ENCODE measurements at places on chromosomes 11 and 22.
A peak's percentile ranks its signal among the peaks of the same experiment; 100 is the strongest.

DNA sequence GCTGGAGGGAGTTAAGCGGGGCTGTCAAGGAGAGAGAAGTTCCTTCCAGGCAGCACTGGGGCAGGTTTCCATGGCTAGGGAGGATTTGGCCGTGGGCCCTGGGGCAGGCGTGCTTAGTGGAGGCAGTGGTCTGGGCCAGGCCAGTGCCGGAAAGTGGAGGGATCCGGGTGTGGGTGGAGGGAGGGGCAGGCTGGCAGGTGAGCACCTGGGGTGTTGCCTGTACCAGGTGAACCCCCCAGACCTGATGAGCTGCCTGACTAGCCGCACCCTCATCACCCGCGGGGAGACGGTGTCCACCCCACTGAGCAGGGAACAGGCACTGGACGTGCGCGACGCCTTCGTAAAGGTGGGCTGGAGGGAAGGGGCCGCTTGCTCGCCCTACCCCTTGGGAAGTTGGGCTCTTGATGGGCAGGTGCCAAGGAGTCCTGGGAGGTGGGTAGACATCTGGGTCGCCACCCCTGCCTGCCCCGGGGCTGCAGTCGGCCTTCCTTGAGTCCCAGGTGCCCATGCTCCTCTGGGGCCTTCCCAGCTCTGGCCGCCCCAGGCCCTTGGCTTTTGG, 32.0 kb downstream of the MYO7A start:
- no peak for DNase-seq

- no peak for DNase-seq
Observed at GRCh38 chr11:12269446-12270214, 107.7 kb upstream of the PARVA start.

DNA sequence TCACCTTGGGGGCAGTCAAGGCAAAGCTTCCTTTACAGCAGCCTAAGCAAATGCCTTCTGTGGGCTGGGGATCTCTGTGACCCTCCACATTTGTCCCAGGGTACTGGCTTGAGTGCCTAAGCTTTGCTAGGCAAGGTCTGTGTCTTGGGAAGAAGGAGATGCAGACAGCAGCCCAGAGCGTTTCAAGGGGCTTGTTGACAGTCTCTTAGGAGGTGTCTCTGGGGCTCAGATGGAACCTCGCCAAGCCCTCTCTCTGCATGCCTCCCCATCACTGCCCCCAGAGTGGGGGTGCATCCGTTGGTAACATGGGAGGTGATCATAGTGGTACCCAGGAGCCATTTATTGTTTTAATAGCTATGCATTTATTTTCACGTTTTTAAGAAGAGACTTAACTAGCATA, 29.1 kb upstream of the TMPRSS4 start:
- no peak for DNase-seq

DNA sequence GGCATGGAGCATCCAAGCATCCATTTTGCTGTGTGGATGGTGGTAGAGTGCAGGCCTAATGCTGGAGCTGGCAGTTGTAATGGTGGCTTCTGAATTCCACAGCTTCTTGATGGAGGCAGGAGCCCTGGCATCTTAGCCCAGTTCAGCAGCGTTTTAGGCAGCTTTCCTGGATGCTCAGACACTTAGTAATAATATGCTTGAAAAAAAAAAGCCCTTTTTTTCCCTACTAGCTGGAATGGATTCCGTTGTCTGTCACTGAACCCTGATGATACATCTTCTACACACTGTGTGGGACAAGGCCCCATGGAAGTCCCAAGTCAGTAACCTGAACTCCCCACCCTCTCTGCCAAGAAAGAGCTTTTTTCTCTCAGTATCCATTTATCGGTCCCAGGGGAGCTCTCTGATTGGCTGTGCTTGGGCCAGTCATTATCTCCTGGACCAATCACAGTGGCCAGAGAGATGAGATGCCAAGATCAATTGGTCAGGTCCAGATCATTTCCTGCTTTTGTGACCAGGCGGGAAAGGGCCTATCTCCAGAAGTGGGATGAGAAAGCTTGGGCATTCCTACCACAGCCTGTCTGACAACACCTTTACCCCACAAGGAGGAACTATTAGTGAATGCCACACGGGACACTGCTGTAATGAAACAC, 34.2 kb downstream of the MCM5 start:
- no peak for DNase-seq

GRCh38 chr11:8586805-8587204, 7.2 kb downstream of the STK33 start:
- no peak for DNase-seq

GRCh38 chr11:19263333-19263732, 22.6 kb upstream of the E2F8 start:
- no peak for DNase-seq

GRCh38 chr11:29256580-29256979, 760.2 kb downstream of the KCNA4 start:
- no peak for DNase-seq

DNA sequence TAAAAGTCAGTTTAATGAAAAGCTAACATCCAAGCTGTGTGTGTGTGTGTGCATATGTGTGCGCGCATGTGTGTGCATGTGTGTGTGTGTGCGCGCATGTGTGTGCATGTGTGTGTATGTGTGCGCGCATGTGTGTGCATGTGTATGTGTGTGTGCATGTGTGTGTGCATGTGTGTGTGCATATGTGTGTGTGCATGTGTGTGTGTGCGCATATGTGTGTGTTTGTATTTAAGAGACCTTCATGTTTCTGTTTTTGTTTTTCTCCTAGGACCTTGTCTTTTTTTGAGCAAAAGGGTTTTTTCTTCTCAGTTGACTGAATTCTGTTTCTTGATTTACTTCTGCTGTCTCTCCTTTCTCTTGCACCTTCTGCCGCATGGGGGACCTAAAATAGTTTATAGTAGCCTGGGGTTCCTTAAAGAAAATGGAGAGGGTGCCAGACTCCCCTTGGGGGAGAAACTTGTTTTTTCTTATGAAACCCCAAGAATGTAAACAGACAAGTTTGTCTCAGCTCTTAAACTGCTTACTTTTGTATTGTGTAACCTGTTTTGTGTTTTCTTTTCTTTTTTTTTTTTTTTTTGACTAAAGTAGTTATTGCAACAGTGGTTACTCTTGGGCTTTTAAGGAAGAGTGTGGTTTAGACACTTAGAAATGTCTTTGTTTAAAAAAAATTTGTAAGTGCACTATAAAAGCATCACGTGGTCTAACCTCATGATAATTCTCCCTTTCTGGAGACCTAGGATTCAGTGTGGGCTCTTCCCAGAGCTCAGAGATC, 53.0 kb downstream of the OSBPL5 start:
- DNase-seq = peak; percentile 25

DNA sequence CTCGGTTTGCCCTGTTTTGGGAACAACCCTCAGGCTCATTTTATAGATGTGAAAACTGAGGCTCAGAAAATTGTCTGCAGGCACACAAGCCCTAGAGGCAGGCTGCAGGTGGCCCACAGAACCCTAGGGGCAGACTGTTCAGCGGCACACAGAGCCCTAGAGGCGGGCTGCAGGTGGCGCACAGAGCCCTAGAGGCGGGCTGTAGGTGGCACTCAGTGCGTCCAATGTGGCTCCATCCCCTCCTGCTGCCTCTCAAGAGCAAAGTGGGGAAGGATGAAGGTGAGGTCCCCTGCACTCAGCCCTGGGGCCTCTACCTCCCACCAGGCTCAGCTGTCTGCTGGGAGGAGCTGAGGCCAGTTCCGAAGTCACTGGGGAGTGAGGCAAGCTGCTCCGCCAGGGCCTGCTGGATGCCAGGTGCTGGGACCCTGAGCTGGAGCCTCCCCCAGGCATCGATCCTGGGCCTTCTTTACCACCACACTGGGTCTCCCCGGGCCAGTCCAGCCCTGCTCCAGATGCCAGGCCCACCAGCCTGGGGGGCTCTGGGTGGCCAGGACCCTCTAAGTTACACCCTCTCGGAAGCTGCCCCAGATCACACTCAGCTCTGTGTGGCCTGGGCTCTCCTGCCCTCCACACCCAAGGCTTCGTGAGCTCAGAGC, 2.3 kb downstream of the ACY3 start:
- peak; percentile 25 for DNase-seq

DNA sequence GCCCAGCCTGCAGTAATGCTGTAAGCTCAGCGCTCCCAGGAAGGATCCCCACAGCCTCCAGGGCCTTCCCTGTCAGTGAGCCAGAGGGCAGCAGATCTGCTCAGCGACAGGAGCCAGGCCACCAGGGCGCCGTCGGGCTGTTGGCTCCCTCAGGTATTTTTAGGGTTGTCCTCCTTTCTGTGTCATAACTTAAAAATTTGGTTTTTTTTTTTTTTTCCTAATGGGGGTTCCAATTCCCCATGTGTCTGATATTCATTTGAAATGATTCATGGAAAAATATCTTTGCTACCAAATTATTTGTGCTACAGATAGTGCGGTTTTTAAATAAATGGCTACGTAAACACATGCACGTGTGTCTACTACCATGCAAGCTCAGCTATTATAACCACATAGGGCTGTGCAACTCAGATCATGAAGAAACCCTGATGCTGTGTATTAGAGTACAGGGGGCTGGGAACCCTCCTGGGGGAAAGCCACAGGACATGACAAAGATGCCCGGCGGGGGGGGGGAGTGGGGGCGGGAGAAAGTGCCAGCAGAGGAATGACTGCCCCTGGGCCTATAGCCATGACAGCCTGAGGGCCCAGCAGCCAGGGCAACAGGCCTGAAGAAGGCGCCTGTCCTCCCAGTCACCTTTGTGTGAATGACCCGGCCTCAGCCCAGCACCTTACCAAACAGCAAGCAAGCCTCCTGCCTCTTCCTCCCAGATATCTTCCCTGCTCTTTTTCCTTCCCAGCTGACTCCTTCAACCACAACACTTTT, 89.3 kb downstream of the NAT10 start:
- DNase-seq = no peak

DNA sequence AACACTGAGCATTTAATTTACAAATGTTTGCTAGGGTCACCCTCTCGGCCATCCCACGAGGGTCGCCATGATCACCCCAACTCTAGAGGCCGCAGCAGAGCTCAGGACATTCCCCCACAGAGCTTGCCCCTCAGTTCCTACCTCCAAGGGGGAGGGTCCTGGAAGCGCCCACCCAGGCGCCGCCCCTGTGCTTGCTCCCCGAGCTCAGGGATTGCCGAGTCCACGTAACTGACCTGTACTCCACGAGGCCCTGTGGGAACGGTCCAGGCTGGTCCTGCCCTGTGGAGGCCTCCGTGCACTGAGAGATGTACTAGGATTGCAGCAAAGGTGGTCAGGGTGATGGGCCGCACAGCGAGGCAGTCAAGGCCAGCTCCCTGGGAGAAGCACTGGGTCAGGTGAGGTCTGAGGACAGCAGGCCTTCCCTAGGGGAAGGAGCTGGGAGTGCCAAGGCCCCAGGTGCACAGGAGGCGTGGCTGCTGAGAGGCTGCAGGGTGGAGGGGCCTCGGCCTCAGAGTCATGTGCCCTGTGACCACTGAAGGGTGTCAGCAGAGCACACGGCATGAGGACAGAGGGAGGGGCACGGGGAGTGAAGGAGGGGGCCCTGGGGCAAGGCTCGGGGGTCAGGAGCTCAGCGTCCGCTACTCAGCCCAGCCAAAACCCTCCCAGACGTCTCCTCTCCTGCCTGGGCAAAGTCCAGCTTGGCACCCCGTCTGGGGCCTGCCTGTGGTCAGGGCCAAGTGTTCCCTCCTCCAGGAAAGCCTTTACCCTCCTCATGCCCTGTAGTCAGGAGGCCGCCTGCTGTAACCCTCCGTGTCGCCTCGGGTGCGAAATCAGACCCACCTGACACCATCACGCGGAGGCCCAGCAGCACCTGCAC, 2.4 kb upstream of the MIOX start:
- no peak for DNase-seq

DNA sequence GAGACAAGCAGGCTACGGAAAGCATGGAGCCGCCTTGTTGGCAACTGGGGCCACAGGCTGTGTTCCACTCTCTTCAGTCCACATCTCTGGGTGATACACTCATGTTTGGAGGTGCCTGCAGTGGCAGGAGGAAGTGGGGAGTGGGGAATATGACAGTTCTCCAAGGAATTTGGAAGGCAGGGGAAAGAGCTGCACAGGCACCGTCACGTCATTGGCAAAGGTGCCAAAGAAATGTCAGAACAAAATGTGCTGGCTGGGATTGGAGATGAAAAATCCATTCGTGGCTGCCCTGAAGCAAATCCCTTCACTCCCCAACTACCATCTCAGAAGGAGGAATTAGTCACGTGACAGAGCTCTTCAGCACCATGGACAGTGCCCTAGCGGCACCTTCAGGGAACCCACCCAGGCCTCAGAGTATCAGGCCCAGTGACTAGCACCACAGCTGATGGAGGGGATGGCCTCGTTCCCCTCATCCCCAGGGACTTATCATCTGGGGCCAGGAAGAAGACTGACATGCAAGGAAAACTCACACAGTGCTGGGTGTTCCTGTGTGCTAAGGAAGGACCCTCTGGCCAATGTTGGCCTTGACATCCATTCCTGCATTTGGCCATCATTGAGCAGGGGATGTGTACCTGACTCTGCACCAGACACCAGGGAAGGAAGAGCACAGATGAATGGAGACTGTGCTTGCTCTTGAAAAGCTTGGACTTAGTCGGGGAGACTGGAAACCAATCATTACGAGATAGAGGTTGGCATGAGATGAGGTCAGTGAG, 48.5 kb upstream of the PRDM11 start:
- DNase-seq = peak; percentile 49

DNA sequence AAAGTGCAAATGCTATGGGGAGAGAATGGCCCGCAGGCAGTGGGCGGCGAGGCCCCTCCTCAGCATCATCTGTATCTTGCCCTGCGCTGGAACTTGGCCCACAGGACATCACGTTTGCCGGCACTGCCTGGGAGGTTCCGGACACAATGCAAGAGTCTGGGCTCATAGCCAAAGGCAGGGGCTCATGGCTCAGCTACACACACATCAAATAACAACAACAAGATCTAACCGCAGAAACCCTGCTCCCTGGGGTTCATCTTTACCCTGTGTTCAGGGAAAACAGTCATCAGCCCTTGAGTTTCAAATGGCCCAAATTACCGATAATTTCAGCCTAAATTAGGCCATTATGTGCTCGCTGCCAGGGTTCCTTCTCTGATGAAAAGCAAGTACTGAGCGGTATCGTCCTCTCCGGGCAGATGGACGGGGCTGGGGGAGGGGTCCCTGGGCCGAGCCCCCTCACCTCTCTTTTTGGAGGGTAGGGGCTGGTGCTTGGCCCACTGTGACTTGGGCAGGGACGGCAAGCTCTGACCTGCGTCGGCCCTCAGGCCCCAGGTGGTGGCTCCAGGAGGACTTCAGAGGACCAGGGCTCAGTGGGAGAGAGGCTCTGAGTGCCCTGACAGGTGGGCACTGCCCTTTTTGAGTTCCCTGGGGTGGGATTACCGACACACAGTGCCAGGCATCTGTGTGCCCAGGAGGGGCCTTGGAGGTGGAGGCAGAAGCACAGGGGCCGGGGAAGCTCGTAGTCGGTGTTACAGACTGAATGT, 25.0 kb upstream of the GAL start:
- DNase-seq = no peak

GRCh38 chr22:28779833-28780232, 7.3 kb downstream of the CCDC117 start:
- DNase-seq = no peak

DNA sequence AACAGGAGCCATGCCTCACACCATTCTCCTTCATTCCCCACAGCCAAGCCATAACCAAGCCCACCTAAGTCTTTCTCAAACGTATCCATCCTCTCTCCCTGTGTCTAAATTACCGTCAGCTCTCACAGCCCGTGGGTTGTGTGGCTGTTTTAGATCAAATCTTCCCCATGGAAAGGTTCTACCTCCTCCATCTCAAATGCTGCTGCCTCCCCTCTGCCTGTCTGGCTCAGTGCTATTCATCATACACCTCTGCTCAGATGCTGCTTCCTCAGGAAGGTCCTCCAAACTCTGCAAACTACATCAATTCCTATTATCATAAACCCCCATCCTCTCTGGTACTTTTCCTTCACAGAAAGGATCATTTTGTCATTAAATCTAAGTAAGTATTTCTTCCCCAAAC, 15.1 kb downstream of the NFRKB start:
- no peak for DNase-seq

GRCh38 chr11:66432597-66432996, 6.1 kb downstream of the MRPL11 start:
- peak; percentile 46 for DNase-seq

- no peak for DNase-seq
Observed at GRCh38 chr22:50712341-50713007, 25.5 kb upstream of the ACR start.

All from CD14-positive monocyte (primary cell).